Myometrial cell (primary cell): ENCODE measurements at places on chromosomes 3 and 15. TPM values are rescaled to one million over a fixed set of nuclear protein-coding genes. Genes with fewer than 3 reads are reported as not detected.

Gene SLC22A13
- not detected in 2 replicates for total RNA-seq

Gene AMOTL2
- 105 and 107 TPM in 2 replicates for total RNA-seq

Gene PROS1
- 18.2 and 25.3 TPM in 2 replicates for total RNA-seq

Gene IDH2
- total RNA-seq: 61.5 and 76.1 TPM in 2 replicates

Gene ARPP21
- not detected in 2 replicates for total RNA-seq

Gene CCNB2
- total RNA-seq: 96.0 and 108 TPM in 2 replicates

Gene TAGLN3
- total RNA-seq: 2.7 and 5.5 TPM in 2 replicates

Gene MYO5C
- total RNA-seq: not detected in 2 replicates

Gene GOLGA8R
- 0.18 and 1.2 TPM in 2 replicates for total RNA-seq

Gene TLR9
- total RNA-seq: not detected in 2 replicates

Gene CNTN4
- not detected in 2 replicates for total RNA-seq

Gene ZMYND10
- 1.7 and 3.0 TPM in 2 replicates for total RNA-seq

Gene PIK3CB
- total RNA-seq: 6.1 and 6.2 TPM in 2 replicates

Gene ZSCAN2
- total RNA-seq: 9.0 and 14.1 TPM in 2 replicates

Gene PRKAR2A
- total RNA-seq: 28.5 and 34.7 TPM in 2 replicates

Gene PRSS50
- not detected in 2 replicates for total RNA-seq
